Activated CD8-positive, alpha-beta memory T cell treated with anti-CD3 and anti-CD28 coated beads, Interleukin-2, amount 10 ng/mL, durations not matched to agents 7 days and 5 days (primary cell): ENCODE measurements at places on chromosomes 6 and 20.

GRCh38 chr20:22489626-22490286 is 94.6 kb downstream of the FOXA2 start:
- no peaks in the 10 kb centered on the region for H3K27me3 ChIP-seq
- DNase-seq: no peak
- H3K27ac ChIP-seq: no peak overlapping the region
- H3K4me3 ChIP-seq: no peak overlapping the region
- no peaks in the 10 kb centered on the region for H3K36me3 ChIP-seq
- H3K4me1 ChIP-seq: no peaks in the 10 kb centered on the region

DNA sequence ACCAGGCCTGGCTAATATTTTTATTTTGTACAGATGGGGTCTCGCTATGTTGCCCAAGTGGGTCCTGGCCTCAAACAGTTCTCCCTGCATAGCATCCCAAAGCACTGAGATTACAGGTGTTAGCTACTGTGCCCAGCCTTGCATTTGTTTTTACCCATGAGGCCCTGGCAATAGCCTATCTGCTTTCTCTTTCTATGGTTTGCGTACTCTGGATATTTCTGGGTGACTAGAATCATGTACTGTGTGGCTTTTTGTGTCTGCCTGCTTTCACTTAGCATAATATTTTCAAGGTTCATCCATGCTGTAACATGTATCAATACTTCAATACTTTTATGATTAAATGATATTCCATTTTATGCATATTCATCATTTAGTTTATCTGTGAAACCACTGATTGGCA is 451.7 kb downstream of the GRIK2 start:
- no peaks in the 10 kb centered on the region for H3K36me3 ChIP-seq
- no peaks in the 10 kb centered on the region for H3K27me3 ChIP-seq
- no peak overlapping the region for H3K27ac ChIP-seq
- DNase-seq: no peak
- no peak overlapping the region for H3K4me3 ChIP-seq

GRCh38 chr6:108074057-108074358 is 533 bp downstream of the OSTM1 start:
- H3K4me1 ChIP-seq: peaks cover 22% of the 10 kb centered on the region
- peak overlapping the region; percentile 82 for H3K4me3 ChIP-seq
- H3K36me3 ChIP-seq: peaks cover 1% of the 10 kb centered on the region

- peaks cover 8% of the 10 kb centered on the region for H3K4me1 ChIP-seq
- no peak for DNase-seq
- peaks cover 29% of the 10 kb centered on the region for H3K27me3 ChIP-seq
- H3K27ac ChIP-seq: no peak overlapping the region
- H3K4me3 ChIP-seq: no peak overlapping the region
Observed at GRCh38 chr20:33272155-33272873, 10.7 kb upstream of the BPIFB1 start.

DNA sequence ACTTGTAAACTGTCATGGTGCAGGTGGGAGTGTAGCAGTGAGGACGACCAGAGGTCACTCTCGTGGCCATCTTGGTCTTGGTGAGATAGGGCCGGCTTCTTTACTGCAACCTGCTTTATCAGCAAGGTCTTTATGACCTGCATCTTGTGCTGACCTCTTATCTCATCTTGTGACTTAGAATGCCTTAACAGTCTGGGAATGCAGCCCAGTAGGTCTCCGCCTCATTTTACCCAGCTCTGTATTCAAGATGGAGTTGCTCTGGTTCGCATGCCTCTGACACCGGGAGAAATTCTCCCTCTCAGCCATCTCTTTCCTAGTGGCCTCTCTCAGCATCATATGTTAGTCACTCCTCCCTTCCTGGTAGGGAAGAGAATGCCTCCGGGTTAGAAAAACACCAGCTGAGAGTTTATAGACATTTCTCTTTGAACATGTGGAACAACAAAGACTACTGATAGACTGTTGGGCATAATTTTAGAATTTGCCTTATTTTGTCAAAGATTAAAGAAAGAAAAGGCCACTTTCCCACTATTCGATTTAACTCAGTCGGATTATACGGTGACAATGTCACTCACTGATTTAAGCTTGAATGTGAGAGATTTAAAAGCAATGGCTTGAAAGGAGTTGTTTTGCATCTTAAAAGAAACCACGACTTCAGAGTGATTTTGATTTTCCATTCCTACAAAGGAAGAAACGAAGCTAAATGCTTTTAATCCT is 67.9 kb upstream of the SNX9 start:
- peaks cover 48% of the 10 kb centered on the region for H3K27me3 ChIP-seq
- H3K4me3 ChIP-seq: no peak overlapping the region
- H3K27ac ChIP-seq: no peak overlapping the region

DNA sequence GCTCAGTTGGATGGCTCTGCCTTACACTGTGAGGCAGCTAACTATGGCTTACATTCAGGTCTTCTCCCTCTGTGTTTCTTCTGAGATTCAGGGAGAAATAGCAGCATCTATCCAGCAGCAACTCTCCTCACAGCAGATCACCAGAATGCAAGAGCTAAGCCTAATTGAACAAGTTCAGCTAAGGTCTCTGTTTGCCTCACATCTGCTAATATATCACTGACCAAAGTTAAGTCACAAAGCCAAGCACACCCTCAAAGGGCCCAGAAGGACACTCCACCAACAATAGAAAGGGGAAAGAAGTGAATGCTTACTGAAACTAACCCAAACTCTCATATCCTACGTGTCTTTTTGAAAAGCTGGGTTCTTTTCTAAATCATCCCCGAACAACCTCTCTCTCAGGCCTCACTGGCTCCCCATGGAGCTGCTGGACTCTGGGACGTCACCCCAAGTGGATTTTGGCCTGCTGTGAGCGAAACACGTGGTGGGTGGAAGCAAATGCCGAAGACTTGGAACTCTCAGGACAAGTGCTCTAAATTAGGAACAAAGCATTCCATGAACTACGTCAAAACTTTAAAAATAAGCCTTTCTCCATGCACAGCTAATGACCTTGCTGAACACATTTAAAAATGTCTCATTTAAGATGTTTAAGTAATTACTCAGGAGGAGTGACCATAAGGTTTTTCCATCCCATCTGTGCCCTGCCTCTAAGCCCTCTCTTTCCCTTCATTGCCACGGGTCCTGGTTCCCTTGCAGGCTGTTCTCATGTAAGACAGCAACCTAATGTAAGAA is 167.5 kb upstream of the PLCB4 start:
- H3K4me1 ChIP-seq: no peaks in the 10 kb centered on the region
- H3K36me3 ChIP-seq: no peaks in the 10 kb centered on the region
- no peak for DNase-seq
- no peak overlapping the region for H3K4me3 ChIP-seq

- no peak overlapping the region for H3K27ac ChIP-seq
- no peak overlapping the region for H3K4me3 ChIP-seq
- H3K4me1 ChIP-seq: peaks cover 7% of the 10 kb centered on the region
- H3K36me3 ChIP-seq: no peaks in the 10 kb centered on the region
- H3K27me3 ChIP-seq: no peaks in the 10 kb centered on the region
Observed at GRCh38 chr6:45986746-45987274, 28.9 kb downstream of the CLIC5 start.

DNA sequence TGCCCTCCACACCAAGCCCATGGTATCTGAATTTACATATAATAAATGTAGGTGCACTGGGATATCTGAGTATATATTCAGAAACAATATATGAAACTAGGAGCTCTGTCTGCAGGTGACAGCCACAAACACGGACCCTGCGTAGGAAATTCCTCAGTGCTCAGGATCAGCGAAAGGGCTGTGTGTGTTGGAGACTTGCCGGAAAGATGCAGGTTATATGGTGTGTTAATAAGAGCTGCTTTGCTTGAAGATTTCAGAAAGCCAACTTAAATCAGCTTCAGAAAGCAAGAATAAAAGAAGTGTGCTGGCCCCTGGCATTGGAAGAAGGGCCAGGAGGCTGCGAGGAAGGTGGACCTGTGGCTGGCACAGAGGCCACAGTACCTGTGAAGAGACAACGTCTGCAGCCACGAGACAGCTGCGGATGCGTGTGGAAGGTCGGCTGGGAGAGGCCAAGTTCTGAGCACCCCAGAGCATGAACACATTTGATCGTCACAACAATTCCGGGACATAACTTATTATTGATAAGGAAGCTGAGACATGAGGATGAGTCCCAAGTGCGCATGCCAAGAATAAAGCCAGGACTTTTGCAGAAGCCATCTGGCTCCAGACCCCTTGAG is 183.2 kb downstream of the DLL1 start:
- no peak for DNase-seq
- H3K4me3 ChIP-seq: no peak overlapping the region
- H3K27ac ChIP-seq: no peak overlapping the region

DNA sequence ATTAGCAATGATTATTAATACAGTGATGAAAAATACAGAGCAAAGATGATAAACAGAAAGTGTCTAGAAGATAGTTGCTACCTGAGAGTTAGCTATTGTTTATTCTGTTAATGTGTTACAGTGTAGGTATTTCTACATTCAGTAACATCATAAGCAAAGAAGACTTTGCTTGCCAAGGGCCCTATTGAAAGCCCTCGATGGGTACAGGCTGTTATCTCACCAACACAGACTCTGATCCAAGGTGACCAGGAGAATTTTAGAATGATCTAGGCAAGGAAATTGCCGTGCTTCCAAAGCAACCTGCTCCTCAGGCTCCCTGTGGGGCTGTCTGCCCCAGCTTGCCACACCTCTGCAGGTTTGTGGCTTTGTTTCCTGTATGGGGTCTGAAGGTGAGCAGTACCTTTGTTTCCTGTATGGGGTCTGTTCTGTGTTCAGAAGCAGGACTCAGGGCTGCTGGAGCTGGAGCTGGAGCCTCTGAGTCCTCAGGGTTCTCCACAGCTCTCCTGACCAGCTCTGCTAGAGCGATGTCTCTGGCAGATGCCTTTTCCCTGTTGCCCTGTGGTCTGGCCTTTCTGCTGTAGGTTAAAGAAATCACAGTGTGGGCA is 32.5 kb downstream of the PHACTR3 start:
- H3K27me3 ChIP-seq: no peaks in the 10 kb centered on the region
- peak; percentile 11 for DNase-seq
- H3K4me1 ChIP-seq: no peaks in the 10 kb centered on the region
- no peaks in the 10 kb centered on the region for H3K36me3 ChIP-seq

- H3K4me1 ChIP-seq: peaks cover 10% of the 10 kb centered on the region
- no peak overlapping the region for H3K4me3 ChIP-seq
- no peaks in the 10 kb centered on the region for H3K27me3 ChIP-seq
- no peak for DNase-seq
Observed at GRCh38 chr6:163667372-163668060, 253.0 kb downstream of the QKI start.

GRCh38 chr6:39215640-39216158 is 13.6 kb downstream of the KCNK5 start:
- peak; percentile 64 for DNase-seq
- H3K36me3 ChIP-seq: peaks cover 26% of the 10 kb centered on the region
- H3K27me3 ChIP-seq: no peaks in the 10 kb centered on the region
- H3K4me3 ChIP-seq: peak overlapping the region; percentile 33
- H3K27ac ChIP-seq: peak overlapping the region; percentile 81
- peaks cover 83% of the 10 kb centered on the region for H3K4me1 ChIP-seq

GRCh38 chr6:52297433-52297832 is 12.9 kb upstream of the MCM3 start:
- H3K27ac ChIP-seq: peak overlapping the region; percentile 80
- DNase-seq: no peak
- no peaks in the 10 kb centered on the region for H3K27me3 ChIP-seq
- peaks cover 22% of the 10 kb centered on the region for H3K4me1 ChIP-seq
- peaks cover 8% of the 10 kb centered on the region for H3K36me3 ChIP-seq

GRCh38 chr6:1143655-1144054 is 168.2 kb upstream of the FOXQ1 start:
- H3K27ac ChIP-seq: no peak overlapping the region
- H3K36me3 ChIP-seq: no peaks in the 10 kb centered on the region
- H3K4me1 ChIP-seq: no peaks in the 10 kb centered on the region
- H3K4me3 ChIP-seq: no peak overlapping the region
- H3K27me3 ChIP-seq: peaks cover 23% of the 10 kb centered on the region
- no peak for DNase-seq

DNA sequence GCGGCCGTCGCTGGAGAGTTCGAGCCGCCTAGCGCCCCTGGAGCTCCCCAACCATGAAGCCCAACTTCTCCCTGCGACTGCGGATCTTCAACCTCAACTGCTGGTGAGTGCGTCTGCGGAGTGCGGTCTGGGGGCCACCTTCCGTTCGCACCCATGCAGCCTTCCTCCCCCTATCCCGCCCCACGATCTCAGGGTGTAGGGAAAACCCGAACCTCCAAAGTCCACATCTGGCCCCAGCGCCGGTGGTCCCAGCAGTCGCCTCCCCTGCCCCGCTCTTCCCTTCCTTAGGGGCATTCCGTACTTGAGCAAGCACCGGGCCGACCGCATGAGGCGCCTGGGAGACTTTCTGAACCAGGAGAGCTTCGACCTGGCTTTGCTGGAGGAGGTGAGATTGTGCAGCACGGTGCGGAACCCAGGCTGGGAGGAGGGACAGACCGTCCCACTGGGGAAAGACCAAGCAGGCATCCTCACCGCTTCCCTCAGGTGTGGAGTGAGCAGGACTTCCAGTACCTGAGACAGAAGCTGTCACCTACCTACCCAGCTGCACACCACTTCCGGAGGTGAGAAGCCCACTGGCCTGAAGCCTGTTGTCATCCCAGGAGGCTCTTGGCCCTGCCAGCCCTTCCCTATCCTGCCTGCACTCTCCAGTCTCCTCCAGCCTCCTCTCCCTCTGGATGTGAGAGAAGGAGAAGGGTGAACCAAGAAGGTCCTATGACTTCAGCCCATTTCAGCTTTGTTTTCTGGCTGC is 719 bp downstream of the SMPD2 start:
- DNase-seq: peak; percentile 60
- H3K27me3 ChIP-seq: no peaks in the 10 kb centered on the region
- H3K36me3 ChIP-seq: peaks cover 19% of the 10 kb centered on the region

DNA sequence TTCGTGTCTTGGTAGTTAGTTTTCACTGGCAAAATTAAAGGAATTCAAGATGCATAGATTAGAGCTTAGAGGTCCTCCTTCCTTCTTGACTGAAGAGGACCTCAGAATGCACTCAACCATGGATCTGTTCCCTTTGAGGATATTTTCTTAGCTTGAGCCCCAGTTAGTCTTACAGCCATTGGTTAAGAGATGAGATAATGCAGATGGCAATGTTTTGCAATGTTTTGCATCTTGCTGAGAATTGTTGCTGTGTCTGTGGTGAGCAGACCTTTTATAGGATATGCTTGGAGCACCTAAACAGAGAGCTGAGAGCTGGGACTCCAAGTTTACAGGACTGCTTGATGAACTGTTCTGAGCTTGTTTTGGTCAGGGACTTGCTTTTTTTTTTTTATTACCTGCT is 107.5 kb downstream of the TMEM170B start:
- H3K4me1 ChIP-seq: no peaks in the 10 kb centered on the region
- H3K4me3 ChIP-seq: no peak overlapping the region
- peaks cover 36% of the 10 kb centered on the region for H3K27me3 ChIP-seq

DNA sequence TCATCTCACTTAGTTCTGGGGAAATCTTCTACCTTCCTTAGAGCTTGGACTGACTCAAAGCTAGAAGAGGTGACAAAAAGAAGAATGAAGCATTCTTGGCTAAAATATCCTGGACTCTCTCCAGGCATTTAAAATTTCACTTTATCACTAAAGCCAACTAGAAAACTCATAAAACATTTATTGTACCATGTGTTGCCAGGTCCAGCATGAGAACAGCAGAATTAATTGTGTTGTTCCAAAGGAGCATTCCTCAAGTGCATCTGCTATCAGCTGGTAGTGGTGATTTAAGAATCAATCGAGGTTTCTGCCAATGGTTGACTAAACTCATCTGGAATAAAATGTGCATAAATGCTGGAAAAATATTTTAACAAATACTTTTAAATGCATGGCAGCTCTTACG is 147.3 kb upstream of the SSTR4 start:
- H3K27ac ChIP-seq: no peak overlapping the region
- no peak overlapping the region for H3K4me3 ChIP-seq
- no peak for DNase-seq
- H3K4me1 ChIP-seq: no peaks in the 10 kb centered on the region
- no peaks in the 10 kb centered on the region for H3K27me3 ChIP-seq
